Hematopoietic multipotent progenitor cell treated with erythropoietin and hydrocortisone succinate and interleukin-3 and kit ligand, for 17 days (in vitro differentiated cells): ENCODE measurements at places on chromosomes 2 and 18.

DNA sequence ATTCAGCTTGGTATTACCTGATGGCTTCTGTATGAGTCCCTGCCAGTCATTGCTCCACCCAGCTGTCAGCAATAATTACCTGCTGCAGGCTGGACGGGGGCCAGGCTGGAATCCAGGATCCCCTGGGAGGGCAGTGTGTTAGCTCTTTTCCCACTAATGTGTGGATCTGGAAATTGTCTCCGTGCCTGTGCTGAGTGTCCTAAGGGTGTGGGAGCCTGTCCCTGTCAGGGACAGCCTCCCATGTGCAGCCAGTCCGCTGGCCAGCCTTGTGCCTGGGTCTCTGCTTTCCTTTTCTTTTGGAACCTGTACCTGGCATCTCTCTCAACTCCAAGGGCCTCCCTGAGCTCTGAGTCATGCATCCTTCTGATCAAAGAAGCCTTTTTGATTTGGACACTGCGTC lies 107.2 kb upstream of the SPRED2 start:
- DNase-seq = no peak

DNA sequence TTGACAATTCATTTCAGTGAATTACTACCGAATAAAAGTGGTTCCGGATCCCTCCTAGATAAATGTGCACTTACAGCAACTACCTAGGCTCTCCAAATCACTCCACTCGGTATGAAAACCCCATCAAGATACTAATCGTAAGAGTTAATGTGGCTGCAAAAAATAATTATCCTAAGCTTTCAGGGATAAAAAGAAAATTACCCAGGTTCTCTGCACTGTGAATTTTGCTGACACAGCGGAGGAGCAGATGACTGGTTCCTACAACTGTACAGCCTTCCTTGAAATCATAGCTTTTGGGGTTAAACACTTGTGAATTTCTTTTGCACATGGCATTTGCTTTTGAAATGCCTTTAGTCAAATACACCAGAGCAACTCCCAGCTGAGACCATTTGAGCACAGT lies 104.7 kb downstream of the CD226 start:
- no peak for DNase-seq

DNA sequence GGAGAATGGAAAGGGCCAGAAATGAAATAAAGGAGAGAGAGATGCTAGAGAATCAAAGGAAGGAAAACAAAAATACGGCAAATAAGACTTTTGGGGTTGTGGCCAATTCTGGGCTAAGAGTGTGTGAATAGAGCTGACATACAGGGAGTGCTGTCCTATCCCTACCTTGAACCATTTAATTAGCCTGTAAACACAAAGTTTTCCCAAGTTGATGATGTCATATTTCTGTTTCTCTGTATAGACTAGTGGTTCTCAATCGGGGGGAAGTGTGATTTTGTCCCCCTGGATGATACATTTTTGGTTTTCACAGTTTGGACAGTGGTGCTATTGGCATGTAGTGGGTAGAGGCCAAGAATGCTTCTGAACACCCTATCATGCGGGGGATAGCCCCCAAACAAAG lies 148.8 kb downstream of the ACTR3 start:
- DNase-seq = no peak

DNA sequence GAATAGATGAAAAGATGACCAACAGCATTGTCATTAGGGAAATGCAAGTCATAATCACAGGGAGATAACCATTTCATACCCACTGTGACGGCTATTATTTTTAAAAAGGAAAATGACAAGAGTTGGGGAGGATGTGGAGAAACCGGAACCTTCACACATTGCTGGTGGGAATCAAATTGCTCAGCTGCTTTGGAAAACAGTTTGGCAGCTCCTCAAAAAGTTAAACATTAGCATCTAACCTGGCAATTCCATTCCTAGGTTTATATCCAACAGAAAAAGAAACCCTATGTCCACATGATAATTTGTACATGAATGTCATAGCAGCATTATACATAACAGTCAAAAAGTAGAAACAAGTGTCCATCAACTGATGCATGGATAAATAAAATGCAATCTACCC lies 58.2 kb downstream of the KCNG3 start:
- no peak for DNase-seq

- no peak for DNase-seq
These were observed 19.3 kb downstream of the INPP5D start for GRCh38 chr2:233079473-233079877.

DNA sequence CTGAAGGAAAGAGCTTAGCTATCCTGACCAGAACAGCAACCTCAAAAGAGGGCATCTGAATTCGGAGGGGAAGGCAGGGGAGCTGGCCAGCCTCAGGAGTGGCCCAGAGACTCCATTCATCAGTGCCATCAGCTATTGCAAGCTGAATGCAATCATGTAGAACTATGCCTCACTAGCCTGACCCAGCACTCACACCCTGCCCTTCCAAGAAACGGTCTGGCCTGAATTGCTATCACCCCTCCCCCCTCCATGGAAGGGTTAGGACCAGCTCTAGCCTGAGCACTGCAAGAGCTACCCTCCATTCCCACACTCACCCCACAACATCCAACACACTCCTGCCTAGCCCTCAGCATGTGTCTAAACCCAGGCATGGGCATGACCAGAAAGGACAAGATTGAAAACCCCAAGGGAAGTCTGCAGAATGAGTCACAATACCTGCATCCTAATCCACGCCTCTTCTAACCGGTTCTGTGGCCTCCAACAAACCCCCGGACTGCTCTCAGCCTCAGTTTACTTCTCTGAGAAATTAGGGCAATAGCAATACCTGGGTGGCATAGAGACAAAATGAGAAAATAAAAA lies 120.3 kb downstream of the BCL11A start:
- no peak for DNase-seq

DNA sequence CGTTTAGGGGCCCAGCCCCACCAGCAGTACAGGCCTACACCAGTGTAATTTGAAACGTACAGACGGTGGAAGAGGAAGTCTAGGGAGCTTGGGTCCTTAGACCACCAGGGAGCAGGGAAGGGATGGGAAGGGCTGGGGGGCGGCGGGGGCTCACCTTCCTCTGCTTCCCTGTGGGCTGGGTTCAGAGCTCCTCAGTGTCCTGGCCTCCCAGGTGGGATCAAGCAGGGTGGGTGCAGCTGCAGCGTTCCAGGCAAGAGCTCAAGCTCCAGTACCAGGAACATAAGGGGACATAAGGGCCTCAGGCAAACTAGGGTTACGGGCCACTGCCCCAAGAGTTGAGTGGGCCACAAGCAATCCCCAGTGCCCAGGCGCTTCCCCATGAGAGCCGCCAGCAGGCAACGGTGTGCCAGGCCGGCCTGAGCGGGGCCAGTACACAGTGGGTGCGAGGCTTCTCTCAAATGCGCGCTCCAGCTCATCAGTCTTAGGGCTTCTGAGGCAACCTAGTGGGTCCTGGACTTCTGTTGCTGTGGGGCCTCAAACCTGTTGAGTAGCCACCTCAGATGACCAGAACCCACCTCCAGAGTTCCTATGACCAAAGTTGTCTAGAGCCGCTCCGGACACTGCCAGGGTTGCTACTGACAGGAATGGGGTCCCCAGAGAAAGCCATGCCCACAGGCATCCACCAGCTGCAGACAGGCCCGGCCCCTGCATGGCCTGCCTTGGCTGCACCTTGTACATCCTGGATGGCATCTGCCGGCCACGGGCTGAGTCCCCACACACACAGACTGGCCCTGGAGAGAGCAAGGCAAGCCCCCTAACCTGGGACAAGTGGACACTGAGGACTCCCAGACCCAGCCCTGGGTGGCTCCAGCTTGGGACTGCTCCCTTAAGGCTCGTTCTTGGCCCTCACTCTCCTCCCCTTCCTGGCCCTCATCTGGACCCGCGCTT lies 5.2 kb downstream of the ANKRD23 start:
- DNase-seq = no peak

DNA sequence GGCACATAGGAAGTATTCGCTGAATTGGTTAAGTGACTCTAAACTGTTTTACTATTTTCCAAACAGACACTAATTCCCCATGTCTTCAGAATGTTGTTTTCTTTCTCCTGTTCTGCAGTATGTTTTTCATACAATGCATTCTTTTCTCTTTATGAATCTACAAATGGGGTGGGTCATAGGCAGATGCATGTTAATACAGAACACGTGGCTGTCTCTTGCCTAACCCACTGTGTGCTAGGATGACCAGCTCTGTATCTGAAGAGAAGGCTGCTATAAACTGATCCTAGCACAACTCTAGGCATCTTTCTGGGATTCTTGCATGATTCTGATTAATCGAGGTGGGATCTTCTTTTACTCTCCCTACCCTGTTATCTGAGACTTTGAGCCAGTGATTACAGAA lies 826.0 kb downstream of the PLCL1 start:
- DNase-seq = no peak

DNA sequence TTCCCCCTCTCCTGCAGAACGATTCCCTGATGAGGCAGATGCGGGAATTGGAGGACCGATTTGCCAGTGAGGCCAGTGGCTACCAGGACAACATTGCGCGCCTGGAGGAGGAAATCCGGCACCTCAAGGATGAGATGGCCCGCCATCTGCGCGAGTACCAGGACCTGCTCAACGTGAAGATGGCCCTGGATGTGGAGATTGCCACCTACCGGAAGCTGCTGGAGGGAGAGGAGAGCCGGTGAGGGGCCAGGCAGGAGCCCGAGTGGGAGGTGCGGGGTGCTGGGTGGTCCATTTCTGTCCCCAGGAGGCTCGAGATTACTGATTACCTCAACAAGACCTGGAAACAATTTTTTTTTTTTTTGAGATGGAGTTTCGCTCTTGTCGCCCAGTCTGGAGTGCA lies 3.1 kb downstream of the DES start:
- no peak for DNase-seq

DNA sequence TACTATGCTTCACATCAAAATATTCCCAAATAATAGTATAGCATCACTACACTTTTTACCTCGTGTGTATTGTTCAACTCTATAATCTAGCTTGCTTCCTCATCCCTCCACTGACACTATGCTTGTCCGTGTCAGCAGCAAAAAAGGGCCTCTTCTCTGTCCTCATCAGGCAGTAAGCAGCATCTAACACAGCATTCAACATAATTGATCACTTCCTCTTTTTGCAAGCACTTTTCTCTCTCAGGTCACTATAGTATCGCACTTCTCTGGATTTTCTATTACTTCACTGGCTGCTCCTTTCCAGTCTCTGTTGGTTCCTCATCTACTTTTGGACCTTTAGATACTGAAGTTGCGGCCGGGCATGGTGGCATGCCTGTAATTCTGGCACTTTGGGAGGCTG lies 64.9 kb upstream of the ZSWIM2 start:
- DNase-seq = no peak

GRCh38 chr18:42426496-42427015 lies 471.5 kb downstream of the PIK3C3 start:
- no peak for DNase-seq

- DNase-seq = no peak
These were observed 508.2 kb upstream of the DSEL start for GRCh38 chr18:68024716-68025115.
